ENCODE measurements at places on chromosomes 4 and X.

GRCh38 chr4:39719804-39720580, 22.1 kb downstream of the UBE2K start:
- DNase-seq = no peak

- DNase-seq = no peak
Measured at GRCh38 chrX:4830880-4831557, 1117.6 kb upstream of the PRKX start.

GRCh38 chr4:72857787-72858186, 211.7 kb downstream of the COX18 start:
- DNase-seq = no peak

GRCh38 chrX:52277666-52278065, 91.2 kb upstream of the XAGE2 start:
- DNase-seq = no peak

DNA sequence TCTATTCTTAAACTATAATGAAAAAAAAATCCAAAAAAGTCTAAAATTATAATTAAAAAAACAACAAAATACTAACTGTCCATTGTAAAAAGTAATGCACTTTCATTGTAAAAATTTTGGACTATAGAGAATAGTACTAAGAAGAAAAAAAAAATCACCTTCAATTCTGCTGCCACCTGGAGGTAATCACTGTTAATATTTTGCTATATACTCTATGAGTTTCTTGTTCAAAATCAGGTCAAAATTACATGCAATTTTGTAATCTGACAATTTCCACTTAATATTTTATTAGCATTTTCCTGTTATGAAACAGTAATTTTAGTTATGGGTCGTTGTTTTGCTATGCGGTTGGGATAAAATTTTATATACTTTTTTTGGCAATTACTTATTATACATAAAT, 62.0 kb downstream of the HTT start:
- DNase-seq = no peak

DNA sequence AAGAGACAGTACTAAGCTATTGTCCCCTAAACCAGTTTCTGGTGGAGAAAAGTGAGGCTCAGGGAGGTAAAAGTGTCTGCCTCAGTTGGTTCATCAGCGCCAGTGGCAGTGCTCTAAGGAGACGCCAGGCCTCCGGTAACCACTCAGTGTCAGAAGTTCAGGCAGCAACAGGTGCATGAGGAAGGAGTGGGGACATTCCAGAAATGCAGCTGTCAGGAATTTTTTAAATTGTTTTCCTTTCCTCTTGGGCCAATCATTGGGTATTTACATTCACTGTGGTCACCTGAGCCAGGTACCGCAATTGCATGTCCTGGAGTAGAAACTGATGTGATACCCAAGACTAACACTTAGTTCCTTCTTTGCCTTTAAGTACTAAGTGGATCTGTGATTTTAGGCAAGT, 40.2 kb upstream of the HS3ST1 start:
- no peak for DNase-seq

DNA sequence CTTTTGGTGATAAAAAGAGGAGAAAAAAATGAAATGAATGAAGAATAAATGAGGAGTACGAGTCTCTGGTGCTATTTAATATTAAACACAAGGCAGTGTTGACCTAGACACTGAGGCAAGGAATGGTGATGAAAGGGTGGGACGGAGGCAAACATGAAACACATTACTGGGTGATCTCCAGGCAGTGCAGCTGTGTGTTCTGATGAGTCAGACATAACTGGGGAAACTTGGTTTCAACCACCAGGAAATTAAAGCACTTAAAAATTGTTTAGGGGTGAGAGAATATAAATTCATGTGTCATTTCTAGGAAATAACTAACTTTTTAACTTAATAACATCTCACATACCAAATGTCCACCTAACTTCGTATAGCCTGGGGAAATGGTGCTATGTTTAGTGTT, 19.7 kb upstream of the CXCL6 start:
- no peak for DNase-seq

GRCh38 chrX:10233696-10234095, 76.9 kb downstream of the CLCN4 start:
- no peak for DNase-seq

- DNase-seq = no peak
Measured at GRCh38 chr4:159425737-159426305, 322.9 kb downstream of the RAPGEF2 start.

- no peak for DNase-seq
Measured at GRCh38 chr4:15434091-15434490, 6.3 kb downstream of the C1QTNF7 start.

- DNase-seq = no peak
Measured at GRCh38 chrX:71606536-71607216, 11.6 kb downstream of the CXCR3 start.

- no peak for DNase-seq
Measured at GRCh38 chr4:23630110-23630509, 259.7 kb downstream of the PPARGC1A start.
